ENCODE measurements at places on chromosomes 16 and 17.

GRCh38 chr17:74840989-74841666 lies 18.6 kb downstream of the GRIN2C start:
- no peak for DNase-seq

DNA sequence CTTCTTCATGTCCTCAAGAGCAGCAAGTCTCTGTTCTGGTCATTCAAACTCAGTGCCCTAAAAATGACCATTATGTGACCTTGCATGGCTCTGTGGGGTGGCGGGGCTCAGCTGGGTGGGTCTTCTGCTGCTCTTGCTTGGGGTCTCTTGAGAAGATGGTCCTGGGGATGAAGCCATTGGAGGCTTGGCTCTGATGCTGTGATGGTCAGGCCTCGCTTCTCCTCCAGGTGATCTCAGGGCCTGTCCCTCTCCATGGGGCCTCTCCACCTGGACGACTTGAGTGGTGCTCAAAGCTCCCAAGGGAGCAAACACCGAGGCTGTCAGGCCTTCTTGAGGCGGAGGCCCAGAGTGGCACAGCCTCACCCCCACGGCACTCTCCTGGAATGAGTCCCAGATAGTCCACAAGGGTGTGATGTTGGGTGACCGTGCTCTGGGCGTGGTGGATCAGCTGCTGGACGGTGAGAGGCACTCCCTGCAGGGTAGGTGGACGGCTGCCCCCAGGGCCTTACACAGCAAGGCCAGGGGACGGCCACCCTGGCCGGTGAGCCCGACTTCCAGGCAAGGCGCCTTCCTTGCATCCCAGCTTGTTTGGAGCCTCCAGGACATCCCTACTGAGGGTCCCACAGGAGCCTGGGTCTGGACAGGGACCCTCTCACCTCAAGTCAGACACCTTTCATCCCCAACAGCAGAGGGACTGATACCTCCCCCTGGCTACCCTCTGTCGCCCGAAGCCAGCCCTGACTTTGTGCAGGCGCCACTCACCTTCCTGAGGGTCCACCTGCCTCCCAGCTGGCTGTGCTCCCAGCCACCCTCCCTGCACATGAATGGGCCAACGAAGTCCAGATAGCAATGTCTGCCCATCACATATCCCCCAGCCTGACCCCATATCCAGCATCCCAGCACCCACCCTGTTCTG lies 48.7 kb downstream of the USP22 start:
- no peak for DNase-seq

GRCh38 chr16:87854053-87854906 lies 15.0 kb downstream of the SLC7A5 start:
- DNase-seq = no peak

DNA sequence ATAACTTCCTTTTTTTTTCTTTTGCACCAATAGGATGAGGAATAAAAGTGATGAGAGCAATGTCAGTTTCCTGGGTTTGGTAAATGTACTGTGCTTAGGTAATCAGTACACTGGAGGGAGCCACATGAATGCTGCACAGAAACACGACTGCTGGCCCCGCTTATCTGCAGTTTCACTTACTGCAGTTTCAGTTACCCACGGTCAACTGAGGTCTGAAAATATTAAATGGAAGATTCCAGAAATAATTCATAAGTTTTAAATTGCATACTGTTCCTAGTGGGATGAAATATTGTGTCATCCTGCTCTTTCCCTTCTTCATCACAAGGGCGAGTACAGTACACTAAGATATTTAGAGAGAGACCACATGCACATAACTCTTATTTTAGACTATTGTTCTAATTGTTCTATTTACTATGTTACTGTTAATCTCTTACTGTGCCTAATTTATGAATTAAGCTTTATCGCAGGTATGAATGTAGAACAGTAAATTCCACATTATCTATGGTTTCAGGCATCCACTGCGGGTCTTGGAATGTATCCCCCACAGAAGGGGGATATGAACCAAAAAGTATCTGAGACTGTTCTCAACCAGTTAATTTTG lies 6.4 kb upstream of the LGALS3BP start:
- no peak for DNase-seq

DNA sequence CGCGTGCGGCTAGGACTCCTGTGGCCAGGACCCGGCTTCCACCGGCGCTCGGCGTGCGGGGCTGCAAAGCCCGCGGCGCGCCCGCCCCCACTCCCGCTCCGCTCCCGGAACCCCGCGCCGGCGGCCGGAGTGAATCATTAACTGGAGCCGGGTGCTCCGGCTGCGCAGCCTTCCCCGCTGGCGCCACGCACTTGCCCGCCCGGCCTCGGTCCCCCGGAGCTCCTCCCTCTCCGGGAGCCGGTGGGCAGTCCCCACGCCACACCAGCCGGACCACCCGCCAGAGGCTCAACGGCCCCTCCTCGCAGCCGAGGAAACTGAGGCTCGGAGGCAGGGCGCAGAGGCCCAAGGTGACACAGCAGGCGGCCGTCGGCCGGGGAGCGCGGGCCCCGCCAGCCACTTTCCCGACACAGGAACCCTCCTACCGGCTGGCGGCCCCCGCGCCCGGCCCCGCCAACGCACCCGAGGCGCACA lies 580 bp downstream of the BCAR1 start:
- no peak for DNase-seq

- DNase-seq = no peak
Observed at GRCh38 chr16:52496051-52496876, 50.7 kb downstream of the TOX3 start.

- no peak for DNase-seq
Observed at GRCh38 chr16:84604477-84605013, 13.3 kb downstream of the COTL1 start.

DNA sequence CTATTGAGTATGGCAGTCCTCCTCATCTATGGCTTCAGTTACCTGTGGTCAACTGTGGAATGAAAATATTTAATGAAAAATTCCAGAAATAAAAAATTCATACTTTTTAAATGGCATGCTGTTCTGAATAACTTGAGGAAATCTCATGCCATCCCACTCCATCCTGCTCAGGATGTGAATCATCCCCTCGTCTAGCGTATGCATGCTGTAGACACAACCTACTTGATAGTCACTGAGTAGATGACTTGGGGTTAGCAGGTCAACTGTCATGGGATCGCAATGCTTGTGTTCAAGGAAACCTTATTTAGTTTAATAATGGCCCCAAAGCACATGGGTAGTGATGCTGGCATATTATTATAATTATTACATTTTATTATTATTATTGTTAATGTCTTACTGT lies 4.8 kb upstream of the VAC14 start:
- DNase-seq = no peak

- DNase-seq = no peak
Observed at GRCh38 chr17:44324092-44324570, 492 bp downstream of the SLC25A39 start.

DNA sequence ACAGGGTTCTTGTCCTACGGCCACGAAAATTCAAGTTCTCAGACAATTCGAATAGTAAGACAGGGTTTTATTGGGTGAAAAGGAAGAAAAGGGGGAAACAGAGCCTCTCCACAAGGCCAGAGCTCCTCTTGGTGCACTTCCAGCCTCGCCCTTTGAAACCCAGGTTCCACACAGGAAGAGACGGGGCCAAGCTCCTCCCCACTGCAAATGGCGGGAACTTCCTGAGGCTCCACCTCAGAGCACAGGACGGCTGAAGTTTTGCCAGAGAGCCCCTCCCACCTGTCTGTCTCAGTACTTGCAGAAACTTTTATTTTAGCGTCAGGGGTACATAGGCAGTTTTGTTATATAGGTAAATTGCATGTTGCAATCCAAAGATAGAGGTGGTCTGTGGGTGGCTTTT lies 165.7 kb upstream of the CDH8 start:
- no peak for DNase-seq

- DNase-seq = no peak
Observed at GRCh38 chr17:49687878-49688491, 10.1 kb upstream of the SPOP start.

GRCh38 chr17:43721537-43722268 lies 36.9 kb downstream of the SOST start:
- no peak for DNase-seq

GRCh38 chr17:35660902-35661301 lies 70.5 kb upstream of the RASL10B start:
- DNase-seq = no peak

GRCh38 chr16:4931381-4931780 lies 5.6 kb downstream of the PPL start:
- DNase-seq = no peak

DNA sequence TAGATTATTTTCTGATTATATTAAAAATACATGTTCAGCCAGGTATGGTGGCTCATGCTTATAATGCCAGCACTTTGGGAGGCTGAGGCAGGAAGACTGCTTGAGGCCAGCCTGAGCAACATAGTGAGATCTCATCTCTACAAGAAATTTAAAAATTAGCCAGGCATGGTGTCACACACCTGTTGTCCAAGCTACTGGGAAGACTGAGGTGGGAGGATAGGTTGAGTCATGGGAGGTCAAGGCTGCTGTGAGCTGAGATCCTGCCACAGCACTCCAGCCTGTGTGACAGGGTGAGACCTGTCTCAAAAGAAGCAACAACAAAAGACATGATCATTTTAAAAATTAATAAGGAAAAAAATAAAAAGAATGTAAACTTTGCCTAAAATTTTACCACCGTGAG lies 40.7 kb downstream of the PRAC1 start:
- no peak for DNase-seq

DNA sequence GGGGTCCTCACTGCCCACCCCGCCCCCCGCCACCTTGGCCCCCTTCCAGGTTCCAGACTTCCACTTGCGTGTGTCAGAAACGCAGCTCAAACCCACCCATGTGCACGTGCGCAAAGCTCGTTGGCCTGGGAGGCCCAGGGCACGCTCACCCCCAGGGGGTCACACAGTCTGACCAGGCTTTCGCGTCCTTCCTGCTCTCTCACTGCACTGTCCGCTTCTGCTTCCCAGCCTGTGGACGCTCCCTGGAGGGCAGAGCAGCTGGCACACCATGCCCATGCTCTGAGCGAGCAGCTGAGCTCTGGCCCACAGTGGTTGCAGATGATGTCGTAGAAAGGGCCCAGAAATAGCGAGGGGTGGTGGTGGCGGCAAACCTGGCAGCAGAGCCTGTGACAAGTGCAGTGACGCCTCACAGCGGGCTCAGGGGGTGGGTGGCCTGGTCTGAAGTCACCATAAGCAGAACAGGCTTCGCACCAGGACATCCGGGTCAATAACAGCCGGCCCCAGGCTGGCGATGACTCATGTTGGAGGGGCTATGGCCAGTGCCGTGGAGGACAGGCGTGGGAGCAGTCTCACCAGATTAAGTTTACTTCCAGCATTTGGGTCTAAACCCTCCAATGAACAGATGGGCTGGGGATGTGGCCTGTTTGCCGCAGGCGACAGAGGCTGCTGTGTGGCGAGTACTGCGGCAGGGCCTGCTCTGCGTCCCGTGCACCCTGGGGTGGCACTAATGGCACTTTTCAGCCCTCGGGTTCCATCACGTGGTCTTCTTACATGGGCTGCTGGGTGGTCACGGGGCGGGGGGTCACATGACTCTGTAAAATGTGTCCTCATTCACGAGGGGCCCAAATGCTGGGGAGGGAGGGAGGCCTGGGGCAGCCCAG lies 49.0 kb downstream of the NT5M start:
- DNase-seq = no peak

DNA sequence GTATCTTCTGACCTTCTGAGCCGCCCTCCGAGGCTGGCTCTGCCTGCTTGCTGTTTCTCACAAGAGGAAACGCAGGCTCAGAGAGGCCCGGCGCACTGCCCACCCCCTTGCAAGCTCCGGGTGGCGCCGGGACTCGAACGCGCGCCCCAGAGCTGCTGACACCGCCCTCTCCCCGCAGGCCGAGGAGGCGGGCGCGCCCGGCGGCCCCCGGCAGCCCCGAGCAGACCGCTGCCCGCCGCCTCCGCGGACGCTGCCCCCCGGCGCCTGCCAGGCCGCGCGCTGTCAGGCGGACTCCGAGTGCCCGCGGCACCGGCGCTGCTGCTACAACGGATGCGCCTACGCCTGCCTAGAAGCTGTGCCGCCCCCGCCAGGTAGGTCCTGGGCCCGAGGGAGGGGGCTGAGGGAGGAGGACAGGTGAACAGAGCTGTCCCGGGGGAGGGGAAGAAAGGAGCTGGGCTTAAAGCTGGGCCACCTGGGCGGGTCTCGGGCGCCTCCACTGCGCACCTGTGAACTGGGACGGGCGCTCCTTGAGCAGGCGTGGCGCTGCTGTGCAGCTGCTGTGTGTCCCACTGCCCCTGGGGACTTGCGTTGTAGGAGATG lies 18.2 kb downstream of the WFDC1 start:
- DNase-seq = no peak

DNA sequence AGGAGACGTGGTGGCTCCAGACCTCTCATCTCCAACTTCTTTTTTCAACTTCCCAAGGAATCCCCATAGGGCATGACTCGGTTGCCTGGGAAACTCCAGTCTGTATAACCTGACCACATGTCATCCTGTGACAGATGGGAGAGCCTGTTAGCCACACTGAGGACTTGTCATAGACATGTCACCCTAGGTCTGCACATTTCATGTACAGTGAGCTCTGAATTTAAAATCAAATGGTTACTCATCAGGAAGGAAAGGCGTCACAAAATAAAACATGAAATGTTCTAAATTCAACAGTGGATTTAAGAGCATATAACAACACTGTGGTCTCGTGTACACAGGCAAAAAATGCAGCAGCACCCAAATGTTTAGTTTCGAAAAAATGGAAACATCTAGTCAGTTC lies 22.2 kb upstream of the ADAMTS18 start:
- no peak for DNase-seq

- peak; percentile 17 for DNase-seq
Observed at GRCh38 chr17:49407981-49408501, 6.6 kb downstream of the PHB1 start.

DNA sequence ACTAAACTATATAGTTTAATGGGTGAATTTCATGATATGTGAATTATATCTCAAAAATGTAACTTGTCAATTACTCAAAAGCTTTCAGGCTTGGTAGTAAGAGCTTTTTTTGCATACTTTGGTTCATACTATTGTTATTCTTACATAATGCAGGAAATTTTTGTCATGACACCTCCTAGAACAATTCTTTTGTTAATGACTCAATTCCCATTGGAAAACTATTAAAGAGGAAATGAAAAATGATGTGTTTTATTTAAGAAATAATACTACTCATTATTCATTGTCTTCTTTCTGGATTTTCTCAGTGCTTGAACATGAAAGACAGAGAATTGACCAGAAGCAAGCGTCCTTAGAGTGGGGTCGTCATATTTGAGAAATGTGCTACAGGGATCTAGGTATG lies 196.4 kb upstream of the KCNJ16 start:
- DNase-seq = no peak

Measured in fibroblast of skin of left biceps (primary cell).